Kidney epithelial cell (primary cell): ENCODE measurements at places on chromosomes 1 and 21.

GRCh38 chr21:14870853-14871149 is 194.0 kb downstream of the NRIP1 start:
- no peak for DNase-seq

DNA sequence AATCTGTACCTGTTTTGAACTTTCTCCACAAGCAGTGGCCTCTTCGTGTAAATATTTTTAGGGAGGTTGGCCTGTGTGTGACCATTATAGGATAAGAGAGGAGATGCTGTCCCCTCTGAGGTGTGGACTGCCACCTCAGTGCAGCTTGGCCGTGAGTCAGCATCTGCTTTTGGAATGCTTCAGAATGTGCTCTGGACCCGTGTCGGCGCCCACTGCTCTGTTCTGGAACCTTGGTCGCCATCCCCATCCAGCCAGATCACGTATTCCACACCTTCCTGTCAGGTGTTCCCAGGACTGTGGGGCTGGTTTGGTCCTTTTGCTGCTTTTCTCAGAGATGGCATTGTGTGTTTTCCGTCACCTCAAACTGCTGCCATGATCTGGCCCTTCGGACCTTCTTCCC is 5.5 kb downstream of the UCK2 start:
- DNase-seq: no peak

DNA sequence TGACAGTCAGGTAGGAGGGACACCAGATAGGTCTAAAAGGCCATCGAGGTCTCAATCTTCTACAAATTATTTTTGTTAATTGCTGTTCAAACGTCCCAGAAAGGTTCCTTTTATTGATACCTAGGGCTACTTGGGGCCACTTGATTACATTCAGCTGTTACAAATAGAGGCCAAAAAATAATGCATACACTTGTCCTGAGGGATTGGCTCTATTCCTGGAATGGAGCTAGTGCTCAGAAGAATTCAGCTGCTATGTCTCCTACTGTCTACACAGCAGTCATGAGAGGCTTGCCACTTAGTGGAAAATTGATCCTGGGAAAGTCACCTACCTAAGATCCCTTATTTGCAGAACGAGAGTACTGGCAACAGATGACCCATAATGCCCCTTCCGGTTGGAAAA is 498.3 kb downstream of the ADGRL2 start:
- DNase-seq: no peak

DNA sequence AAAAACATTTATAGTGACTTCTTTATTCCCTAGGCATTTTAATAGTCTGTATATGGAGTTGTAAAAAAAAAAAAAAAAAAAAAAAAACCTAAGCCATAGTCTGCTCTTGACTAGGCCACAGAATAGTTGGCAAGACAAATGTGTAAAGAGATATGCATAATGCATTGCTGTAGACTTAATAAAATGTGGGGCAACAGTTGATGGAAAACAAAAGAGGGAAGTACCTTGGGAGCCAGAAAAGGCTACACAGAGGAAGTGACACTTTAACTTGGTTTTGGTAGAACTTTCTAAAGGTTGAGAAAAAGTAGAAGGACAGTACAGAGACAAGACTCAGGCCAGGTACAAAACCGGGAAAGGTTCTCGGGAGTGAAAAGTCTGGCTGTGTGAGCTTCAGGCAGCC is 802.9 kb upstream of the ADAMTS5 start:
- DNase-seq: no peak

DNA sequence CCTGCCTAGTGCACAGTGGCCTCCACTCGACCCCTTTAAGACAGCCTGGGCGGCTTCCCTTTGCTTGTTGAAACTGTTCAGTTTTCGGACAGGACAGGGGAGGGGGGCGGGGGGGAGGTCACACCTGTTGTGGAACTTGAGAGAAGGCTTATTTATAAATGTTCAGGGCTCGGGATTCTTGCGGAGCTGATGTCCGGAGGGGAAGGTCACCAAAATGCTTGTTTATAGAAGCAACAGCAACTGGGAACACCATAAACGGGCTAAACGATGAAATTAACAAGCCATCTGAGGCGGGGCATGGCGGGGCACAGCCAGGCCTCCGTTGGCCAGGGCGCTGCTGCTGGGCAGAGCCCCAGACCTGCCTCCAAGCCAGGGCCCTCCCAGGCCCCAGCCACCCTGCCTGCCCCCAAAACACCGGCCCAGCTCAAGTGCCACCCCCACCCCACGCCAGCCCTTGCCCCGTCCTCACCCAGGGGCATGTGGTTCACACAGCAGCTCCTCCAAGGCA is 59.8 kb upstream of the CASZ1 start:
- DNase-seq: no peak

GRCh38 chr1:22687191-22687590 is 23.4 kb upstream of the EPHB2 start:
- DNase-seq: no peak

- no peak for DNase-seq
These were observed 56.7 kb upstream of the NTPCR start for GRCh38 chr1:232893481-232894313.

DNA sequence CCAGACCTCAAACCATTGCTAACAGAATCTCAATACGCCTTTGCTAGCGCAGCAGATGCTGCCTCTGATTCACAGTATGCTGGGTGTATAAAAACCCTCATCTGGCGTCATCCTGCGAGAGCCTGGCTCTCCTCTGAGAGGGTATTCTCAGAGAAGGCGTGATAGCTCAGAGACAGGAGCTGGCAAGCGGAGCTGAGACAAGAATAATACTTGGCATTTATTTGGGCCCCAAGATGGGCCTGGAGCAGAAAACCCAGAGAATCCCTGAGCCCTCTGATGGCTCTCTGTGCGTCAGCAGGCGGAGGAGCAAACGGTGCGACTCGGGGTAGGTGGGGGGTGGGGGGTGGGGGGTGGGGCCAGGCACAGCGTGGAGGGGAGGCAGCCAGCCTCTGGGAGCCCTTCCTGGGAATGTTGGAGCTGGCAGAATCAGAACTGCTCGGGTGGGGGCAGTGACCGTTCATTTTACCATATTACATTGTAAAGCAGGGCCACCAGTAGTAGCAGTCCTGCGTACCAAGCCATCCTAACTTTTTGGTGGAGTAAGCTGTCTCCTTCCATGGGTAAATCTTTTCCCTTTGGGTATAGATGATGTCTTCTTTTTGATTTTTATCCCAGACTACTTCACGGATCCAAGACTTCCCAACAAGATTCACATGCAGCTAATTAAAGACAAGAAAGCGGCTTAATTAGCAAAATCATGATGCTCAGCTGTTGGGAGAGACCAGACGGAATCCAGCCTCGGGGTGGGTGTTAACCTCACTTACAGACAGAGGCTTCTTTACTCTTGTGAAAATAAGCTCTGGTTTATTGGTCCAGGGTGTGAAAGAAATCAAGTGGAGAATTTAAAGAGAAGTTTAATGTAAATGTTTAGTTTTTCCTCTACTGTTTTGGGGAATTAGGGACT is 7.1 kb downstream of the RIIAD1 start:
- no peak for DNase-seq

DNA sequence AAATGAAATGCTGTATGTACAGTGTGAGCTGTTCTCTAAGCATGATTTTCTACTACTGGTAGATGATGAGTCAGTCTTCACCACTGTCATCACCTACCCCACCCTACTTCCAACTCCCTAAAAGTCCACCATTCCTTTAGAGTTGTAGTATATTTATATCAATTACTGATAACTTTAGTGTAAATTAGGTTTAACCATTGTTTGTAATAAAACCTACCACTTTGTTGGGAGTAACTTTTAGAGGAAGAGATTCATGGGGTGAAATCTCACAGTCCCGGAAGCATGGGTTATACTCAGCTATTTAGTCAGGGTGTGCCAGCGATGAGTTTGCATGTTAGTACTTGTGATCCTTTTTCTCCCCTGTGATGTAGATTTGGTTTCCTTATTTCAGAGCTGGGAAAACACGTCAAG is 17.1 kb downstream of the MORC3 start:
- no peak for DNase-seq

GRCh38 chr1:17355898-17356297 is 16.1 kb upstream of the PADI6 start:
- no peak for DNase-seq

GRCh38 chr1:185916861-185917260 is 182.7 kb downstream of the HMCN1 start:
- DNase-seq: no peak

- DNase-seq: no peak
These were observed 65.8 kb upstream of the RAB4A start for GRCh38 chr1:229204921-229205777.
